ENCODE measurements at places on chromosomes 11 and 22.

- no peak for DNase-seq
Observed at GRCh38 chr11:74443071-74443864, 24.1 kb downstream of the KCNE3 start.

- no peak for DNase-seq
Observed at GRCh38 chr11:94281324-94281723, 23.1 kb upstream of the IZUMO1R start.

GRCh38 chr11:121508449-121508848, 55.7 kb upstream of the SORL1-AS1 start:
- DNase-seq, result no peak

DNA sequence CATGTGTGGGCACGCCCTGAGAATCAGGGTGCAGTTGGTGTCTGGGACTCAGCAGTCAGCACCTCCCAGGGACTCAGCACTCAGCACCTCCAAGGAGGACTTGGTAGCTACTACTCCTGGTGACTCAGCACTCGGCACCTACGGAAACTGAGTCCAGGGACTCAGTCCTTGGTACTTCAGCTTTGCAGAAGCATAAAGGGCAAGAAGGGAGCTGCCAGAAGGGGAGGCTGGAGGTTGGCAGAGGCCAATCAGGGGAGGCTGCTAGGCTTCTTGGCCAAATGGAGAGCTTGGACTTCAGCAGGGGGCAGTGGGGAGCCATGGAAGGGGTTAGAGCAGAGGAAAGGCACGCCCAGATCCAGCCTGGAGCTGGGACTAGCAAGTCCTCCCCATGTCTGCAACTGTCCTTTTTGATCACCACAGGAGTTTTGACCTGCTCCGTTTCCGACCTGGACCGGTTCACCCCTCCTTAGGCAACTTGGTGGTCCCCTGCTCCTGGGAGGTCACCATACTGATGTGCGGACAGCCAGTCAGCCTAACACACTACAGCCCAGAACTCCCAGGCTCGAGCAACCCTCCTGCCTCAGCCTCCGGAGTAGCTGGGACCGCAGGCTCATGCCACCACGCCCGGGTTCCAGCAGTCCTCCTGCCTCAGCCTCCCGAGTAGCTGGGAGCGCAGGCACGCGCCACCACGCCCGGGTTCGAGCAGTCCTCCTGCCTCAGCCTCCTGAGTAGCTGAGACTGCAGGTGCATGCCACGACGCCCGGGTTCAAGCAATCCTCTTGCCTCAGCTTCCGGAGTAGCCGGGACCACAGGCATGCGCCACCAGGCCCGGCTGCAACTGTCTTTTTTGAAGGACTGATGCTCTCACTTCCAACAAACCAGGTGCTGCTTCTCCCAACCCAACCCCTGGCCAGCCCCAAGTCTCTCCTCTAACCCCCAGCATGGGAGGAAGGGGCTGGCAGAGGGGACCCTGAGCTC, 1.5 kb downstream of the ANO9 start:
- no peak for DNase-seq

- no peak for DNase-seq
Observed at GRCh38 chr11:41861838-41862237, 402.4 kb upstream of the LRRC4C start.

- DNase-seq, result no peak
Observed at GRCh38 chr22:25736378-25737011, 5.5 kb upstream of the MYO18B start.

GRCh38 chr11:41031551-41032060, 427.8 kb downstream of the LRRC4C start:
- DNase-seq, result no peak

DNA sequence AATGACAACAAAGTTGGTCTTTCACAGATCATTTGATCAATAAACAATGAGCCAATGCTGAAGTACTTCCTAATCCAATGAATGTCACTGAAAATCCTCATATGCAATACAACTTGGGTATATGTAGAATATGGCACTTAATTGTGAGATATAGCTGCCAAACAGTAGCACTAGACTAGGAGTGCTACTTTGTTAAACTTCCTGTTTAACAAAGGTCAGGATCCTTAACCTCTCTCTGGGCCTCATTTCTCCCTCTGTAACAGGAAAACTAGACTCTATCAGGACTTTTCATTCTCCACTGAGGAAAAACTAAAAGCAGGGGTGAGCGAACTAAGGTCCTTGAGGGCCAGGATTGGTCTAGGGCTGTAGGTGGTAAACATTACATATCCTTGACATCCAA, 56.1 kb downstream of the PITPNB start:
- DNase-seq, result no peak
